ENCODE measurements at places on chromosomes 1 and 21.

DNA sequence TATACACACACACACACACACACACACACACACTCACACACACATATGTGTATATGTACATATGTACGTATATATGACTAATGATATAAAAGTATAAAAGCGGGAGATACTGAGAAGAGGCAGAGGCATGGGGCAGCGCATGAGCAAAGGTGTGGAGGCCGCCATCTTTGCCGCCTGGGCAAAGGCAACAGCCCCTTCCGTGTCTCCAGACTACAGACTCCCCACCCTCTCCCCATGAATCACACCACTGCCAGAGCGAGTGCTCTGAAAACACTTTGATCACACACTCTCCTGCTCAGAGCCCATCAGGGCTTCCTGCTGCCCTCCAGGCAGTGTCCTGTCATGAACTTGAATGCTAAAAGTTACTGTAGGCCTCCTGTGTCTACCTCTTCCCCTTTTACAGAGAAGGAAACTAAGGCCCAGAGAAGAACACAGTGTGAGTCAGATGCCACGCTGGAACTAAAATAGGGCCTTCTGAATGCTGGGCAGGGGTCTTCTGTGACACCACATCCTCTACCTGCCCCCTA is 54.7 kb upstream of the SSBP3 start:
- DNase-seq: no peak

DNA sequence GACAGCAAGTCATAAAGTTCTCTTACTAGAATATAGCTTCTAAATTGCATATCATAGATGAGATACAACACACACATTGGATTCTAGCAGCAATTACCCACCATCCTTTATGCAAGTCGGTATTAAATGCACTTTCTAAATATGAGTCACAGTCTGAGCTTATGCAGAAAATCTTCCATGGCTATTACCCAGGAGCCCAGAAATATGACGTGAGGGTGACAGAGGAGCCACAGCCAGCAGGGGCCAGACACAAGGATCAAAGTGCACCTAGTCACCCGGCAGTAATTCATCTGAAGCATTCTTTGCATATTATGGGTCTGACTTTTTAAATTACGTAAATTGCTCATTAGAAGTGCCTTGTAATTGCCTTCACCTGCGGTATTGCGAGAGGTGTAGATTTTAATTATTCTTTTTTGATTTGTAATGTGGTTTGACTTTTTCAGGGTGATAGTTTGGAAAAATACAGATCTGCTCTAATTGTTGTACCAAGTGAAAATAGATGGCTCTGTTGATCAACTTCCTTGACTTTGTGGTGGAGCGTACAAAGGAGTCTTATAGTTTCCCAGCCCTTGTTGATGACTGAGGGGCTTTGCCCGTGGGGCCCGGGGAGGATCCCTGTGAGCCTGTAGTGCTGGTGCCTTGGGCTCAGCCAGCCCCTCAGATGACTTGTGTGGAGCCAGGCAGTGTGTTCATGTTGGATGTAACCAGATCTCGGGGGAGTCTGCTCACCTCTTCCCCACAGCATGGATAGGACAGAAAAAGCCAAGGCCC is 470.0 kb upstream of the VAMP3 start:
- no peak for DNase-seq

DNA sequence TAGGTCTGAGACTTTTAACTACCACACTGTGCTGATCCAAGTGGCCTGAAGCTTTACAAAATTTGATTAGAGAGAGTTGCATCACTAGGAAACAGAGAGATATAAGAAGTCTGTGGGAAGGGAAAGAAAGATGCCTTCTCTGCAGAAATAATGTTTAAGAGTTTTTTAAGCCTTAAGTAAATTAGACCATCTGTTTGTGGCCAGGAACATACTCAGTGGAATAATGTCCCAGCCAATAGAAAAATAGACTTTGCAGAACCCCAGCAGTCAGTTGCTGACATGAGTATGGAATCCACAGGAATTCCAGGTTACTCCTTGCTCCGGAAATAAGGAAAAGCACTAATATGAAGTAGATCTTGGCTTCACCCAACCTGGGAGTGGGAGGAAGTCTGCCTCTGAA is 144.8 kb downstream of the ST6GALNAC5 start:
- DNase-seq: no peak

DNA sequence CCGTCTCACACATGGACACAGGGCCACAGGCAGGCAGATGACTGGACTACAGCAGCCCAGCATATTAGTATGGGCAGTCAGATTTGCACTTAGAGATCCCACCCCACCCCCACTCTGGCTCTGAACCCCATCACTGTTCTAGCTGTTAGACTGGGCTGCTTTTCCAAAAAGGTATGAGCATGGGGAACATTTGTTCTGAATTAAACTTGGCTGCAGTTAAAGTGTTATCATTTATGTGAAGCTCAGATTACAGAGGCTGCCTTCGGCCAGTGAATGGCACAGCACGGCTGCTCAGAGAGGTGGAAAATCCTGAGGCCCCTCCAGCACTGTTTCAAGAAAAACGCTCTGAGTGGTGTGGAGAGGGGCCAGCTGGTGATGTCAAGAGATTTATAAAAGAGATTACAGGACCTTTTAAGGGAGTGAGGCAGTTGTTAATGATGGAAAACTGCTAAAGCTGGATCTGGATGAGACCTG is 6.9 kb upstream of the NOS1AP start:
- no peak for DNase-seq

DNA sequence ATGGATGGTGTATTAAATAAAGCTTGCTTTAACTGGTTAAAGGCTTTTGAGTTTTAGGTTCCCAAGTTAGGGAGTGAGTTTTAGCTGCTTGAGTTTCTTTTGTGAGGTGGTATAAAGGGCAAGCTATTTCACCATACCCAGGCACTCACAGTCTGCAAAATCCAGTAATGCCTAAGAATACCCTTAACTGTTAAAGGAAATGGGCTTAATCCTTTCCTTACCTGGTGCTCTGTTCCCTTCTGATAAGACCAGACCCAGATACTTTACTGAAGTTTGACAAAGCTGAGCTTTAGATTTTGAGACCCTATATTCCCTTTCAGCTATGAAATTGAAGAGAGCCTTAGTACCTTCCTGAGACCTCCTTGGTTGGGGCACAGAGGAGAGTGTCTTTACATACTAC is 30.3 kb downstream of the MSTO1 start:
- DNase-seq: no peak

DNA sequence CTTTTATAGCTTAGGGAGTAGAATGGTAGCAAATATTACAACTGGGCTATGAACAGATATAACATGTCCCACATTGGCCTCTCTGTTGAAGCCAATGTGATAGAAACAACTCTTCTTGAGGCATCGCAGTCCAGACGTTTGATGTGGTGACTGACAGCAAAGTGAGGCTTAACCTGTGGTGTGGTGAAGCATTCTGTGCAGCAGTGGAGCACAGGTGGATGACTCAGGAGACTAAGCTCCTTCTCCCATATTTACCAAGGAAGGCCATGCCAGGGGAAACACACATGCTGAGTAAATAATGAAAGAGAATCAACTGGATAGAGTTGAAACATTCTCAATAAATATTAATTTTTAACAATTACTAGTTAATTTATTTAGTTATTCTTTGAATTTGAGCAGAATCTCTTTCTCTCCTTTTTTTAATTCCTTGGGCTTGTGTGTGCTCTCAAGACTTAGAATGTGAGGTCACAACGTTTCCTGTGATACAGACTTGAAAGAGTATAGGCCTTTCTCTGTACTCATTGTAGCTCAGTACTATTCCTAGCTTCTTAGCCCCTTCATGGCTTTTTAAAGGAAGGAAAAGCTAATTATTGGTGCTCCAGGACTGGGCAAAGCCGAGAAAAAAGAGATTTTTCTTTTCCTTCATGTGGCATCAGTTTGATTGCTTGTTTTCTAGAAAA is 17.6 kb downstream of the CRB1 start:
- no peak for DNase-seq

DNA sequence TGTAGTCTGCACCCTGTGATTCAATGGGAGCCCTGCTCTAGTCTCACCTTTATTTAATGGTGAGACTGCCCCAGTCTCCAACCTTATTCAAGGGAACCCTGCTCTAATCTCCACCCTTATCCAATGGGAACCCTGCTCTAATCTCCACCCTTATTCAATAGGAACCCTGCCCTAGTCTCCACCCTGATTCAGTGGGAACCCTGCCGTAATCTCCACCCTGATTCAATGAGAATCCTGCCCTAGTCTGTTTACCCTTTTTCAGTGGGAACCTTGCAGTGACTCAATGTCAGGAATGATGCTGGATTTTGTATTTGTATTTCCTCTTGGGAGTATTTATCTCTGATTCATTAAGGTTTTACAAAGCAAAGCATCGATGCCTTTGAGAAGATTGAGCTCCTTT is 39.5 kb downstream of the TRPM2 start:
- DNase-seq: no peak

DNA sequence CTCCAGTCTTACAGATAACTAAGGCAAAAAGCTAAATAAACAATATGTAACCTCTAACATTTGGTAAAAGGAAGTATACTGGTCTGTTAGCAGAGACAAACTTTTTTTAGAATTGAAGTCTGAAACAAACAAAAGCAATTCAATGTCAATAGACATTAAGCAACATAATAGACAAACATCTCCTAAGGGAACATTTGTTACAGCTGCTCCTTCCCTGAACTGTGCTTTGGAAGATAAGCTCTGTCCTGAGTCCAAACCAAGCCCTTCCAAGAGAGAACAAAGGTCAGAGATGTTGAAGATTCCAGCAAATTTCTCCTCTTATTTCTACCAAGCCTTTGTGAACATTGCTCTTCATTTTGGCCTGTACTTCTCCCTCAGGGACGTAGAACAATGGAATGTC is 25.3 kb downstream of the FMO2 start:
- no peak for DNase-seq

- DNase-seq: no peak
Observed at GRCh38 chr1:174036798-174037197, 14.6 kb upstream of the RC3H1 start.

DNA sequence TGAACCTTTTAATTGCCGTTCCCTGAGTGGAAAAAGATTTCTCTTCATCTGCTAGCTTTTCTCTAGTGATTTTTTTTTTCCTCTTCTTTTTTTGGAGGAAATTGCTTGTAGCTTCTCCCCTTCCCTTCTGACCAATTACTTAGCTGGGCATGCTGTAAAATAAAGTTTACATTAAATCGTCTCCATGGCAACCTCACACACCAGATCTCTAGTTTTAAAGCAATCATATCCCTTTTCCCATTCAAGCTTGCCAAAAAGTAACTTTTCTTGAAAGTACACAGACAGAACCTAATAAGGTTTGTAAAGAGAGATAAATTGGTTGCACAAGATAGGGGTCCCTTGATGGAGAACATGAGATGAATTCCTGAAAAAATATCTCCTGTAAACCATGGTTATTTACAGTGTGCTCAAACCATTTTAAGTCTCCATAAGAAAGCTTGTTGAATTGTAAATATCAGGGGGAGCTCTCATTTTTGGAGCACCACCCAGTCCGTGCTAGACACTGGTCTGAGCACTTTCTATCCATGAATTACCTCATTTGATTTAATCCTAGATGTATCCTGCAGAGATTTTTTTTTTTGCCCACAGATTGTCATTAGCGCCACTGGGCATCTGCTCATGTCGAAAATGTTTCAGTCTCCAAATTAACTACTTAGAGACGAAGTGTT is 32.6 kb upstream of the HTR1D start:
- no peak for DNase-seq

GRCh38 chr1:22958556-22958955 is 14.1 kb downstream of the LACTBL1 start:
- DNase-seq: no peak

DNA sequence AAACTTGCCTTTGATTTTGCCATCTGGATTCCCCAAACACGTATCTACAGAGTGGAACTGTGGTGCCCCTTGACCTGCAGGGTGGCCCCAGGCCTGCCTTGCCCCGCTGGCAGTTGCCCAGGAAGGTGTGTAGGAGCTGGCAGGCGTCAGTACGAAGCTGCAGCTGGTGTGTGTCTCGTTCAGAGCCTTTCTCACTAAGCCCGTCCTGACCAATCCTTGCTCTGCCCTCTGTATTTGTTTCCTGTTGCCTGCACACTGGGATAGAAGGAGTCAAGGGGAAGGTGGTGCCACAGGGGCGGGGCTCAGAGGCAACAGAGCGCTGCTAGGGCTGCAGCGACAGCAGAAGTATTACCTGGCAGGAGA is 5.2 kb upstream of the VSIG8 start:
- no peak for DNase-seq

GRCh38 chr21:46148106-46148505 is 7.3 kb downstream of the FTCD start:
- no peak for DNase-seq

- no peak for DNase-seq
Observed at GRCh38 chr1:155009221-155009711, 6.7 kb downstream of the ZBTB7B start.

DNA sequence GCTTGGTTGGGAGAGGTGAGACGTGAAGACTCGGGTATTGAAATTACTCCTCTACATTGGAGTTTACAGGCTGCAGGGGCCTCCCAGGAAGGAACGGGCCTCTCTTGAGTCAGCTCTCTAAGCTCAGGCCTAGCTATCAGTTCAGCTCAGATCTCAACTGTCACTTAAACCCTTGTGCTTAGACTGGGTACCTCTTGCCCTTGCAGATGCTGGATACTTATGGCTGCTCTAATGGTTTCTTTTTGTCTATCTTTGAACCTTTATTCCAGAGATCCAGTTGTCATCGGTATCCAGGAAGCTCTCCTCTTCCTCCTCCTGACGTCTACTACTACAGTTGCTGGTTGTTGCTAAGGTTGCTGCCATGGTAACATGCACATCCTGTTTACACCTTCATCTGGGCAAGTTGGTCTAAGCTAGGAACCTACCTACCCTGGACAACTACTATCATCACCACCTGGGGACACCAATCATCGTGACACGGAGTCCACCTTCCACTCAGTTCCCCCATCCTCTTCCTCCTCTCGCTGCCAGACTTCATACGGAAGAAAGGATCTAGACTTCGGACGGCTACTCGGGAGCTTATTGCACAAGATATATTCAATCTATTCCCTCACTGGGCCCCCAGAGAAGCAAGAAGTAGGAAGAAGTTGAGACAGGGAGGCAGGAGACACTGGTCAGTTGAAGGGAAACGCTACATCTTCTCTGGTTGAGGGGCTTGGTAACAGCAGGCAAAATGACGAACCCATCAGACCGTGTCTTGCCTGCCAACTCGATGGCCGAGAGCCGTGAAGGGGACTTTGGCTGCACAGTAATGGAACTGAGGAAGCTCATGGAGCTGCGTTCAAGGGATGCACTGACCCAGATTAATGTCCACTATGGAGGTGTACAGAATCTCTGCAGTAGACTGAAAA is 56.1 kb downstream of the ATP2B4 start:
- DNase-seq: peak; percentile 14

DNA sequence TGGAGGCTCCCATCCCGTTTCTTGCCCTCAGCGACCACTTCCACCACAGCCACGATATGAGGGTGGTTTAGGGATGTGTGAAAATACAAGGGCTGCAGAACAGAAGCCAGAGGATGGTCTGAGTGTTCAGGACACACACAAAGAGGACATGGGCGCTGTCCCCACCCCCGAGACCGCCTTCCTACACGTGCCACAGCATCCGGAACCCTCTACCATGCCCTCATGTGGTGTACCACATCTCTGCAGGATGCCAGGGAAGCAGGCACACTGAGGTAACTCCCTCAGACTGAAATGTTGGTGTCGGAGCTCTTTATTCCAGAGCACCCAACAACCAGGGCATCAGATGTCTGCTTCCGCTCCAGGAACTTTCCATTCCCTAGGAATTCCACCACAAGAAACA is 23.1 kb downstream of the NPHP4 start:
- DNase-seq: no peak

- no peak for DNase-seq
Observed at GRCh38 chr1:66312271-66312990, 221.5 kb upstream of the SGIP1 start.

GRCh38 chr21:32994305-32994704 is 31.4 kb upstream of the OLIG2 start:
- no peak for DNase-seq

All from activated T-cell treated with anti-CD3 and anti-CD28 coated beads for 1 hour (primary cell).